ENCODE measurements at places on chromosomes 3 and 15. TPM values are rescaled to one million over a fixed set of nuclear protein-coding genes. Genes with fewer than 3 reads are reported as not detected.

DNA sequence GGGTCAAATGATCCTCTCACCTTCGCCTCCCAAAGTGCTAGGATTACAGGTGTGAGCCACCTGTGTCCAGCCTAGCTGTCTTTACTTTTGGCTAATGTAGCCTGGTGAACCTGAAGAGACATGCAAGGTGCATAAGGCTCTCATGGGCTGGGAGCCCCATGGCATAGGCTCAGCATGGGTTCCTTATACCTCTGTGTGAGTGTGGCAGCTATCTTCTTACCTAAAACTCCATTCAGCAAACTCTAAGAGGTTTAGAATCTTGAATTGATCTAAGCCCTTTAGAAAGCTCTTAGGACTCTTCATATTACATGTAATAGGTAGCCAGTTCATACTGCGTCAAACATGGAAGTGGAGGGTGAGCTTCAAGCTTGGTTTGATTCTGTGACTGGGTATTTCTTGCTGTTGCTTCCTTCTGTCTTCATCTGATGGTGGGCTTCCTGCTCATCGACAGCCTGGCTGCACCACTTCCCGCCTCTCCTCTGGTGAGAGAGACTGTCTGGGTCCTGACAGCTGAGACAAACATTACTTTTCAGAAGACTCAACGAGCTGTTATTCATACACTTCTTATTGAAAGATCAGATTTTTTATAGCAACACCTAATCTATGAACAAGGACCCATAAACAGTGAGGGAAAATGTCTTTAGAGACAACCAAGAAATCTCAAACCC lies 19.2 kb upstream of the TKT start:
- no peak for DNase-seq

DNA sequence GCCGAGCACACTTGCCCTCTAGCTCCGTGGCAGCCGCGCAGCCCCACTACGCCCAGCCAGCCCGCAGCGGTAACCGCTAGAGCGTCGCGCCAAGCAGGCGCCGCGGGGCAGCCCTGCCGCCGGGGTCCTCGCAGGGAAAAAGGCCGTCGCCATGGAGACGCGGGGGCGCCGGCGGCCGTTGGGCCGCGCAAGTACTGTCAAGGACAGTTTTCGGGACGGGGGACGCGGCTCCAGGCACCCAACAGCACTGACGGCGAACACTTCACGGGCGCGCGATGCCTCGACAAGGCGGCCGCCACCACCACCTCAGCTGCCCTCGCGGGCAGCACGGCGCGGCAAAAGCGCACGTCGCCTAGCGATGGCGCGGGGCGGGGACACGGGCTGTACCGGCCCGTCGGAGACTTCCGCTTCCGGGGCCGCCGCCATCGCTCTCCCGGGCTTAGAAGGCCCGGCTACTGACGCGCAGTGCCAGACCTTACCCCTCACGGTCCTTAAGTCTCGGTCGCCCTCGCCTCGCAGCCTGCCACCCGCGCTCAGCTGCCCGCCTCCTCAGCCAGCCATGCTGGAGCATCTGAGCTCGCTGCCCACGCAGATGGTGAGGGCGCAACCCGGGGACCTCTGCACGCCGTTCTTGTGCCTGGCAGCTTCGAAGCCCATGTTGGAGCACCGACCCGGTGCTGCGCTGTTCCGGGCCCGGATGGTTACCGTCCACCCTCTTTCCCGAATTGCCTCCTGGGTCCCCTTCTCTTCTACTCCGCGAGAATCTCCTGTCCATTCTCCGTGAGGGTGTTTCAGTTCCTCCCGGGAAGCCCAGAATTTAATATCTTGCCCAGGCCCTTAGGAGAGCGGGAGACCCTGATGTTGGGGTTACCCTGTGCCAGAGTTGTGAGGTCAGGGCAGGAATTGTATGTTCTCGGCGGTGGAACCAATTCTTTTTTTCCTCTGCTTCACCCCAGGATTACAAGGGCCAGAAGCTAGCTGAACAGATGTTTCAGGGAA lies at the start of the genes GLT8D1 and SPCS1:
Gene GLT8D1, minus strand, starts transcription at position 104 of the 999 bp plus-strand sequence. CDS start 5,331 bp downstream, outside the sequence.
Gene SPCS1, plus strand, starts transcription at position 419 of the 999 bp plus-strand sequence. Its CDS starts 141 bp downstream, at position 560.
- DNase-seq = peak; percentile 94

GRCh38 chr3:115708540-115708939 lies 85.2 kb downstream of the GAP43 start:
- DNase-seq = no peak

DNA sequence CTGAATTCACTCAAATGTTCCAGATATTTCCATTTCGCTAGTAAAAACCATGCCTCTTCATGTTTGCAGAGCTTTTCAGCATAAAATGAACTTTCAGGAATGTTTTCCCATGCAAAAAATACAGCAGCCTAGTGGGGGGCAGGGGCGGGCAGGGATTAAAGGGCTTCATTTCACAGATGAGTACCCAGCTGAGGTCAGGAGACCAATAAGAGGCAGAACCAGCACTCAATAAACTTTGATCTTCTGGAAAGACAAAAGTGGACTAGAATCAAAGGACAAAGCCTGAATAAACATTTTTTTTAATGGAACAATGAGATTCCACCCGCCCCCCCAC lies 8.0 kb downstream of the KLHL25 start:
- no peak for DNase-seq

DNA sequence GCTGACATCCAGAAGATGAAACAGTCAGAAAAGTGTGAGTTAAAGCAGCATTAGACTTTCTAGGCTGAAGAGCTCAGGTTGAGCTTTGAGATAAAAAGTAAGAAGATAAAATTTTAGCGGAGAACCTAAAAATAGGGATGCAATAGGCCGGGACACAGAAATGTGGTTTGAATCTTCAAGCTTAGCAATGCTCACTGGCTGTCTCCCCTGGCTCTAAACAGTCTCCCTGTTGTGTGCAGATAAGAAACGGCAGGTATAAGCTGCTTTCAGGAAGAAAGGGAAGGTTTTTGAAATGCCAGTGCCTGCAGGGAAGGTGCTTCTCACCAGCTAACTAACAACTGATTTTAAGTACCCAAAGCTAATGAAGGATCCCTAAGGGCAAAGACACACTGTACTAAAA lies 718.7 kb upstream of the SGO1 start:
- no peak for DNase-seq

- DNase-seq = no peak
These were observed 34.3 kb upstream of the RPL14 start for GRCh38 chr3:40422861-40423260.

DNA sequence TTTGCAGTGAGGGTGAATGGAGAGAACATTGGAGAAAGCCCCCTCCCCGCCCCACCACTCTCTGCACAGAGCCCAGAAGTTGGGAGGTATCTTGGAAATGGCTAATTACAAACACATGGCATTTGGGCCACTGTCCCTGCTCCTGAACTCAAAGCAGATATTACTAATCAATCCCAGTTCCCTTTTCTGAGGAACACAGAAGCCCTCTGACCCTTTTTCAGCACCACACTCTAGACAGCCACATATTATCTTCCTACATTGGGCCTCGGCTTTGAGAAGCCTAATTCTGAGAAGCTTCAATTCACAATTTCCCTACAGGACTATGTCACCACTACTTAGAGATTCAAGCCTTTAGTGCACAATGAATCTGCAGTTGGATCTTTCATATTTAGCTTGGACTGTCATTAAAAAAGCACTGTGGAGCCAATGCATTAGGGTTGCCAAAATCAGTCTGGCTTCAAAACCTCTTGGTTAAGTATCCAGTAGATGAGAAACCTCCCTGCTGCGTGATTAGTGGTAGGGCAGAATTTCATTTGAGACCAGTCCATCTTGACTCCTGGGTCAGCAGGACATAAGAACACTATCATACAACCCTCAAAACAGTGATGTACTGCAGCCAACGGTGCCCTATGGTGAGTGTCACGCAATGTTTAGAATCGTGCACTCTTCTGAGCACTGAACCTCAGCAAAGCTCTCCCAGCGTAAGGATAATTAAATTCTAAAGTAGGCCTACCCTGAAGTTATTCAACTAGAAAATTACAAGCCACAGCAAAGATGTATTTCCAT lies 26.1 kb downstream of the MGLL start:
- peak; percentile 23 for DNase-seq

DNA sequence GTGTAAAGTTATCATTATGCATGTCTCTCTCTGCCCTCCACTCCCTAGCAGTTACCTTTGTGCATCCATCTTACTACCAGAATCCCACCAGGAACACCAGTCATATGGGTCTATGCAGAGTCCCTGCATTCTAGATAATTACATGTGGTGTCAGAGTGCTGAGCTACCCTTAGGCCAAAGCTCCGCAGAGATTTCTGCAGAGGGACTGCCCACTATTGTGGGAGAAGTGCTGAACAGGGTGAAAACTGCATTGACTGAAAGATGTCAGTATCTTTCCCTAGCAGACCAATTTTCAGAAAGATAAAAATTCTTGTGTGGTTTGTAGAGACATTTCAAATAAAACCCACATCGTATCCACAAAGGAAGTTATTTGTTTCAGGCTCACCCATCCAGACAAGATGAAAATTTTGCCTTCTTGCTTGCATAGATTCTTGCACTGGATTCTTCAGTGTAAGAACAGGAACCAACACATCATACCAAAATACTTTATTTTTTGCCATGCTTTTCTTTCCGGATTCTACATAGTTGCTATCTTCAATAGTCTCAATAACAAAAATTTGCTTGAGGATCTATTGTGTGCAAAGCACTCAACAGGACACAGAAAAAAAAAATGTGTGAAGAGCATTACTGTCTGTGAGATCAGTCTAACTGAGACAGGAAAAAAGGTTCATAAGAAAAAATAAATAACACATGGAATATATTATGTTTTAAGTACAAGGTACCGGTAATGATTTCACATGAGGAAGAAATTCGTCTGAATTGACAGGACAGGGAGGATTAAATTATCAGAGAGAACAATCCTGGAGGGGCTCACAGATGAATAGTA lies 32.0 kb upstream of the CCDC80 start:
- no peak for DNase-seq

DNA sequence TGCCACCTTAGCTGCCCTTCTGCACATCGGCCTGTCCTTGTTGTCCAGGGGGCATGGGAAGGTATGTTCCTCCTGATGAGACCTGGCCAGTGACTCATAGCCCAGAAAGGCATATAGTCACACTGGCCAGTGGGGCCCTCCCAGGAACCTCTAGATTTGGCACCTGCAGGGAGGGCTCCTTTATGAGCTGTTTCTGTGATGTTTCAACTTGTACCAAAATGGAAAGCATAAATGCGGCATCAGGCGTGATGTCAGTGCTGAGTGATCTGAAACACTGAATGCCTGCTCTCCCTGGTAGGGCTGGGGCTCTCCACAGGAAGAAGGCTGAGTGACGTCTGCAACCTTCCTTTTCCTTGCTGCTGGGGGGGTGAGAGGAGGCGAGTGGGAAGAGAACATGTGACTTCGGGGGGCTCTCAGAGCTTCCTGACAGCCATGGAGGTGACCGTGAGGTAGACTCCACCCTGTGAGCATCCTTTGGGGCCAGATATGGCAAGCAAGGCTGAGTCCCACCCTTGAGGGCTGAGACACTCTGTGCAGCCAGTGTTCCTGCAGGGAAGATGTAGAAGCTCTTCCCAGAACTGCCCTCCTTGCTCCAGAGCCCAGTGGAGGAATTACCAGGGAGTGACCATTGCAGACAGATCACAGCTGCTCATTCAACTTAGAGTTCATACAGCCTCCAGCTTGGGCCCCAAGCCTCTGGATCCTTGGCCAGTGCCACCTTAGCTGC lies 37.1 kb upstream of the APEH start:
- DNase-seq = no peak

- no peak for DNase-seq
These were observed 989 bp upstream of the PPIB start for GRCh38 chr15:64163659-64164362.

GRCh38 chr15:86852741-86853140 lies 773.1 kb downstream of the AGBL1 start:
- DNase-seq = no peak

The DLEC1 gene
- polyA plus RNA-seq = 0.09 TPM

The C2CD4B gene
- 8.6 TPM for polyA plus RNA-seq

The SPINK8 gene
- polyA plus RNA-seq = not detected

The ECE2 gene
- not detected for polyA plus RNA-seq

The OSBPL10 gene
- 1.2 TPM for polyA plus RNA-seq

The CRTC3 gene
- polyA plus RNA-seq = 13.5 TPM

The PRICKLE2 gene
- 0.92 TPM for polyA plus RNA-seq
